KBM-7 (cell line): ENCODE measurements at places on chromosomes 2 and 18.
A peak's percentile ranks its signal among the peaks of the same experiment; 100 is the strongest.

- no peak for DNase-seq
Observed at GRCh38 chr2:21392649-21393048, 268.9 kb downstream of the TDRD15 start.

DNA sequence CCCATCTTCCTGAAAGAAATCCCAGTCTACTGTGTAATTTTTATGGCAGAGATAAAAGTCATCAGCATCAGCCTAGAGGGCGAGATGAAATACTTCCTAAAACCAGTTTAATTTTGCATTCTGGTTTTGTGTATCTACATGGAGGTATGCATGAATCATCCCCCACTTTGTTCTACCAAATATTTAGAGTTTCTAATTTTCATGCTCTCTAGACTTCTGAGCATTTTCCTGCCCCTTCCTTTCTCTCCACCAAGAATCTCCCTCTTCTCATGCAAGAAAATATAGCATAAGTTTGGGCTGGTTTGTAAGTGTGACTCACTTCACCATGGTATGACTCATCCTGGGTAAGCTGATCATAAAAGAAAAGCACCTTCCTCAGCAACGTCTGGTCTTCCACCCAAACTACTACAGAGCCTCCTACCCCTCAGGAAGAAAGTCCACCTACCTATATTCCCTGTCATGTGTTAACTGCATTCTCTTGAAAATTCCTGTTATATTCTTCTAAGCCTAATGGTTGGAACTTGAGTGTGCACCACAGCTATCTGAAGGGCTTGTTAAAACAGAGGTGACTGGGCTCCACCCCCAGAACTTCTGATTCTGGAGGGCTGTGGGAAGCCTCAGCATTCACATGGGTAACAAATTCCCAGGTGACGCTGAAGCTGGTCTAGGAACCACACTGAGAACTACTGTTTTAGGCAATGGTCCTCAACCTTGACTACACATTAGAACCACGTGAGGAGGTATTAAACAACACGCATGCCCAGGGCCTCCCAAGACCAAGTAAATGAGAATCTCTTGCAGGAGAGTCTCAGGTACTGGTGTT lies 37.4 kb upstream of the RAPGEF4 start:
- peak; percentile 60 for DNase-seq

DNA sequence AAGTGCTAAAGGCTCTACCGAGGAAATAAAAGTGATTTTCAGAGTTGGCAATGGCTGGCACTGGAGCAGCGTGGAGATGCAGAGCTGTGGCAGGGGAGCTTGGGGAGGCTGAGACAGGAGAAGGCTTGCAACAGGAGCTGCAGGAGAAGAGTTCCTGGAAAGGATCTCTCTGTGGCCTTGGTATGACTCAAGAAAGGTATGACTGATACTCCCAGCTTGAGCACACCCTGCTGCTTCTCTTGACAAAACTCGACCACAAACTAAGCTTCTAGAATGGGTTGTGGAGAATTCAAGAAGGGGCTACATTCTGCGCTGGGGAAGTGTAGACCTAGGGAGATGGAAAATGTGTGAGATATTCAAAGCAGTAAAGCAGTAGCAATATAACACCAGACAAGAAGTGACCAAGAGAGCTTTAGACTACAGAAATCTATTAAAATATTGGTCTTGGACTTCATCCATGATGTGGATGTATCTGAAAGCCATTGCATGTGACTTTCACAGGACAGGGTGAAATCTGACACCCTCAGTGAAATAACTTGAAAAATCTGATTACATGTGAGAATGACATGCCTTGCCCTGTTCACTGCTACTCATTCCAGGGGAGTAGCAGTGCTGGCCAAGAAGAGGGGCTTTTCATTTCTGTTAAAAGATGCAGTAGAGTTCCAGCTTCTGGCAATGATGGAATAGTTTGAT lies 41.5 kb downstream of the SUCLG1 start:
- no peak for DNase-seq

DNA sequence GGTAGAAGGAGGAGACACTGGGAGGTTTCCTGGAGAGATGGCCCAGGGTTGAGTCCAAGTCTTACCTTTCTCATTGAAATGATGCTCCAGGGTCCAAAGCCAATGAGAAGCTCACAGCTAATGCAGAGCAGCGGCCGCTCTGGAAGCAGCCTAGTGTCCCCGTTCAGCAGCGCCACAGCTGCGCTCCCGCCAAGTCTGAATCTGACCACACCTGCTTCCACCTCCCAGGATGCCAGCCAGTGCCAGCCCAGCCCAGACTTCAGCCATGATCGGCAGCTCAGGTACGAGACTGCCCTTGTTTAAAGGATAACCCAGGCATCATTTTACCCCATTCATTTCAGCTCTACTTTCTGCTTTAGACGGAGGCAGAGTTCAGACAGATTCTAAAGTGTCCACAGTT lies 11.9 kb upstream of the RPL31 start:
- DNase-seq = no peak

DNA sequence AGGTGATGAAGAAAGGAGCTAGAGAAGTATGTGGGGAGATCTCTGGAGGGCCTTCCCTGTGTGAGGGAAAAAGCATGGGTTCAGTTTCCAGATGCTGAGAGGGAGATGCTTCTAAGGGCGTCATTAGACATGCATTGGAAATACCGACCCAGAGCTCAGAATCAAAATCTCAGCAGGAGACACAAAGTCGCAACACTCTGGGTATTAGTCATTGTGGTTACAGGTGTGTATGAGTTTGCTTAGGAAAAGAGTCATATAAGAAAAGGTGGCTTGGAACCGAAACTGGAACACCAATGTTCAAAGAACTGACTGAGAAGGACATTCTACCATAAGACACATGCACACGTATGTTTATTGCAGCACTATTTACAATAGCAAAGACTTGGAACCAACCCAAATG lies 477.1 kb downstream of the FBXO15 start:
- DNase-seq = no peak

DNA sequence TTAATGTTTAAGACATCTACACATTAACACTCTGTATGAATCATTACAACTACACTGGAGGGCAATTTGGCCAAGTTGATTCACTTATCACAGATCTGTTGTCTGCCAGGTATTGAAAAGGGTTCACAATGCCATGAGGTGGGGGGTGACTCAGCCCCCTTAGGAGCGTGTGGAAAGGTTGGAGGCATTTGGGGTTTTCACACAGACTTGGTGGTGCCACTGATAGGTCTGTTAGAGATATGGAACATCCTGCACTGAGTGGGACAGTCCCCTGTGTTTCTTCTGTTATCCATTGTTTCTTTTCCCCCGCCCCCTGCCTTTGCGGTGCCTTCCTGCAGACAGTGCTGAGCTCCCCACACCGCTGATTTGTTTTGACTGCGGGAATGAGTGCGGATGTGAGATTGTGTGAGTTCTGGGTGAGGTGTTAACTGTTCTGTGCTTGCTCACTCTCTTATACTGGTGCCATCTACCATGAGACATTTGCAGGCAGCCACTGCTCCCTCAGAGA lies 9.3 kb upstream of the TSN start:
- no peak for DNase-seq

DNA sequence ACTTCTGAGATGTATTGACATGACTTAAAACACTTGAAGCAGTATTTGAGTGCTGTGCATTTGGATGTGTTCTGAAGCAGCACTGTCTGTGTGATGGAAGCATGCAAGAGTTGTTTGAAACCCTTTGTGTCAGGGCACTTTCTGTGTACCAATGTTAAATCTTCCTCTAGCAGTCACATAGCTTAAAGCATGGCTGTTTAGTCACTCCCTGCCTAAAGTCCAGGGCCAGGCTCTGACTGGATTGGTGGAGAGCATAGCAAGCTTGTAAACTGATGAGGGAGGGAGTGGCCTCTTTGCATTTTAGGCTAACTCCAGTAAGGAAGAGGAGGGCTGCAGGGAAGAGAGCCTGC lies 73.5 kb downstream of the MYO1B start:
- peak; percentile 33 for DNase-seq
